ENCODE measurements at places on chromosomes 4 and X.

DNA sequence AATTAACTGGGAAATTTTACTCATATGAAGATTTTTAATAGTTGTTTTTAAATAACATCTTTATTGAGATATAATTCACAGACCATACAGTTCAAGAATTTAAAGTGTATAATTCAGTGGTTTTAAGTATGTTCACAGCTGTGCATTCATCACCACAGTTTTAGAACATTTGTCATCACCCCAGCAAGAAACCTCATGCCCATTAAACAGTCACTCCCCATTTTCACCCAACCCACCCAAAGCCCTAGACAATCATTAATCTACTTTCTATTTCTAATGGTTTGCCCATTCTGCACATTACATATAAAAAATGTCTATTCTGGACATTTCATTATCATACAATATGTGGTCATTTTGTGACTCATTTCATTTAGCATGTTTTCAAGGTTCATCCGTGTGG, 2.8 kb downstream of the UPRT start:
- DNase-seq = no peak

DNA sequence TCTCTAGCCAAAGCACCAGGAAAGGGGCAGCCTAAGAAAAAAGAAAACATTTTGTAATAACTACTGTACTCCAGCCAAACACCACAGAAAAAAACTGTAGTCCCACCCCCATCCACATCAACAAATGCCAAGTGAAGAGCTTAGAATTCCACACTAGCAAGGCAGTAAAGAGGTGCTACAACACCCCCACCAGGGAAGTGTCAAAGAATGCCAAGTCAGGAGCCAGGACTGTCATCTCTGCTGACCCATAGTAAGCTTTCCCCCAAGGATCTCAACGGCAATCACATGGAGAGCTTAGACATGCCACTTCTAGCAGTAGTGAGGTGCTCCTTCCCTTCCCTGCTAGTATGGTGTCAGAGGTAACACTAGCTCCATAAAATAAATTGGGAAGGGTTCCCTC, 34.4 kb upstream of the CCDC160 start:
- no peak for DNase-seq

DNA sequence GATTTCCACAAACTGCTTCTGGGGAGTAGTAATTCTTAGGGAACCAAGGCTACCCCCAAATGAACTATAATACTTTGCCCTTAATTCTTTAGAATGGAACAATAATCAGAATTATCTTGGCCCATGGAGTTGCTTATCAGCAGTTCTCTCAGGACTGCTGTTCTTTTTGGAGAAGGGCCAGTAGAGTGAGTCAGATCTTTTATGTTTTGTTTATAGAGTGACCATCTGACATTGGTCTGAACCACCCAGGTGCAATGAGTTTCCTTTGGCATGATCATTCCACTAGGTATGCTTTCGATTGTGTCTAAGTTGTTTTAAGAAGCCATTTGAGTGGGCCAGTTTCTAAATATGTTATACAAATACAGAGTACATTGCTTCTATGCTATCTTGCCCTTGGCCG, 31.8 kb downstream of the PRRG1 start:
- DNase-seq = no peak

GRCh38 chr4:22739968-22740367, 47.2 kb downstream of the GBA3 start:
- DNase-seq = no peak

DNA sequence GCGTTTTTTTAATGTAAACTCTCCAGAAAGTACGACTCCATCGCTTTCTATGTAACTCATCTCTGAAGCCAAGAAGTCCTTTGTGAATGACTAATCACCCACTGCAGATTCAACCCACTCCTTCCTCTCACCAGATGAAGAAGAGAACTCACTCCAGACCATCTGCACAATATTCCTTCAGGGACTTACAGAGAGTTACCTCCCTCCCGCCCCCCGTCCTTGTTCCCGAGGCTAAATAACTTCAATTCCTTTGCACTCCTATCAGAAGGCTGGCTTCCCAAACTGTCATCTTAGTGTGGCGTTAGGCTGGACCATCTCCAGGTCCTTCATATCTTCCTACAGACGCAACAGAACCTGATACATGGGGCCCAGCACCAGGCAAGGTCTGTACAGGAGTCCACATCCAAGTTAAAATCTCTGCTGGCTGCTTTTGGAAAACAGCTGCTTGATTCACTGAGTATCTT, 82.4 kb downstream of the AFAP1 start:
- DNase-seq = no peak

- no peak for DNase-seq
These were observed 70.5 kb downstream of the HADH start for GRCh38 chr4:108060164-108060563.

DNA sequence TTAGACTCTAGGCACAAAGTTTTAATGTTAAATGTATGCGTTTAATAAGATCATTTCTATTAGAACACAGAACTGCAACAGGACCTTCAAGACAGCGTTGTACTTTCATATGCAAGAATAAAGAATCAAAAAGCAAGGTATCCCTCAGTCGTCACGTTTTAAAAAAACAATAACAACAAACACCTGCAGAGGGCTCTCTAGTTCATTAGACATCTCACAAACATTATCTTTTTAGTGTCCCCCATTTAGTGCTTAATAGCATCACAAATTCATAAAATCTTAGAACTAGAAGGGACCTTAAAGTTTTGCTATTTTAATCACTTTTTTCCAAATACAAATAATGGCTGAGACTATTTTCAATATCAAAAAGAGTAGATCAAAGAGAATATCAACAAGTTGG, 236.6 kb downstream of the DCHS2 start:
- DNase-seq = no peak

GRCh38 chr4:108830509-108831244, 67.8 kb upstream of the ETNPPL start:
- DNase-seq = no peak

GRCh38 chrX:153765138-153766079, 1.4 kb downstream of the PLXNB3 start:
- DNase-seq = no peak

- DNase-seq = no peak
These were observed 83.2 kb upstream of the ARHGAP24 start for GRCh38 chr4:85391589-85392410.
